ENCODE measurements at places on chromosomes 3 and 15. TPM values are rescaled to one million over a fixed set of nuclear protein-coding genes. Genes with fewer than 3 reads are reported as not detected.

- DNase-seq = peak; percentile 55
- H3K36me3 ChIP-seq = no peaks in the 10 kb centered on the region
- no peak overlapping the region for H3K4me3 ChIP-seq
- H3K27me3 ChIP-seq = no peaks in the 10 kb centered on the region
Observed at GRCh38 chr3:128424508-128425069, 42.1 kb downstream of the DNAJB8 start.

- peaks cover 41% of the 10 kb centered on the region for H3K36me3 ChIP-seq
- peak; percentile 99 for DNase-seq
Observed at GRCh38 chr3:184176377-184177330, 2.0 kb downstream of the AP2M1 start.

Gene SLC2A2
- not detected for total RNA-seq

- H3K4me1 ChIP-seq = no peaks in the 10 kb centered on the region
- peaks cover 12% of the 10 kb centered on the region for H3K36me3 ChIP-seq
- H3K27me3 ChIP-seq = no peaks in the 10 kb centered on the region
- H3K27ac ChIP-seq = no peak overlapping the region
Observed at GRCh38 chr15:65903296-65904073, 34.2 kb downstream of the RAB11A start.

Gene ZBBX
- not detected for total RNA-seq

- H3K27ac ChIP-seq = no peak overlapping the region
Observed at GRCh38 chr3:177746337-177746933, 549.2 kb upstream of the TBL1XR1 start.

GRCh38 chr3:95750097-95750496 lies 1064.3 kb upstream of the EPHA6 start:
- H3K4me3 ChIP-seq = no peak overlapping the region
- DNase-seq = no peak
- no peak overlapping the region for H3K27ac ChIP-seq
- no peaks in the 10 kb centered on the region for H3K36me3 ChIP-seq
- no peaks in the 10 kb centered on the region for H3K27me3 ChIP-seq
- H3K4me1 ChIP-seq = no peaks in the 10 kb centered on the region

Gene OCA2
- total RNA-seq = not detected

DNA sequence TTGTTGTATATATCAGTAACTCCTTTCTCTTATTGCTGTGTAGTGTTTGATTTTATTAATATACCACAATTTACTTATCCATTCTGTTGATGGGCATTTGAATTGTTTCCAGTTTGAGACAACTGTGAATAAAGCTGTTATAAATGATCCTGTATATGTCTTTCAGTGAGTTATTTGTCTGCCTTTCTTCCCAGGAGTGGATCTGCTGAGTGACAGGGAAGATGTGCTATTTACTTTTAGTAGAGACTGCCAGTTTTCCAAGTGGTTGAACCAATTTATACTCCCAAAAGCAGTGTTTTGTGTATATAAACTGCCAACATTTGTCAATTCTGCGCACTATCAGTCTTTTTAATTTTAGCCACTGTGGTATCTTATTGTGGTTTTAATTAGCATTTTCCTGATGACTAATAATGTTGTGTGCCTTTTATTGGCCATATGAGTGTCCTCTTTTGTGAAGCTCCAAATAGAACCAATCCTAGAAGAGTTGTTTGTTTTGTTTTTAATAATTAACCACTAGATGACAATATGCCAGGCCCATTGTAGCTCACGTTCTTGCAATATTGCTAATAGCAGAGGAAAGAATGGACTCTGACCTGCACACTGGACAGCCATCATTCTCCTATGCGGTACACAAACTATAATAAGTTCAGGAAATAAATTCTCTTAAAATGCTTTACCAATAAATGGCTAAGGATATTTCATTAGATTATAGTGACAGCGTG lies 25.3 kb downstream of the TRANK1 start:
- H3K27me3 ChIP-seq = no peaks in the 10 kb centered on the region
- no peak for DNase-seq
- H3K4me3 ChIP-seq = no peak overlapping the region
- H3K36me3 ChIP-seq = no peaks in the 10 kb centered on the region

Gene ITIH3
- total RNA-seq = not detected

- no peak for DNase-seq
- H3K27me3 ChIP-seq = no peaks in the 10 kb centered on the region
- no peak overlapping the region for H3K4me3 ChIP-seq
- H3K4me1 ChIP-seq = no peaks in the 10 kb centered on the region
Observed at GRCh38 chr3:41478278-41478677, 279.0 kb downstream of the CTNNB1 start.

DNA sequence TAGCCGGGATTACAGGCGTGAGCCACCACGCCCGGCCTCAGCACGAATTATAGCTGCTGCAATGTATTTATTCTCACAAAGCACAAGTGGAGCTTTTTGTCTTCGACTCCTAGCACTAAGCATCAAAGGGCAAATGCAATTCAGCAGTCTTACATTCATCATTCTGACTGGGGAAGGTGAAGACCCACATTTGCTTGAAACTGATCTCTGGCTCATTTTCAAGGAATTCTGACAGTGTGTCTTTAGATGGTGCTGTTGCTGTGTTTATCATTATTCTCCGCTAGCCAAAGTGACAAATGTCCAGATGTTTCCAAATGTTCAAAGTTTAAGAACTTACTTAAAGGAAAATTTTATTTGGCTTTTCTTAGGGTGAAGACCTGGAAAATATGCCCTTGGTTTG lies 55.9 kb downstream of the SGO1 start:
- no peak for DNase-seq
- no peak overlapping the region for H3K4me3 ChIP-seq
- H3K4me1 ChIP-seq = 0 out of 2 replicates have a peak, but pooled peaks cover 5% of the 10 kb centered on the region
- H3K36me3 ChIP-seq = no peaks in the 10 kb centered on the region

All from GM23248 (cell line).